ENCODE measurements at places on chromosomes 5 and 9. TPM values are rescaled to one million over a fixed set of nuclear protein-coding genes. Genes with fewer than 3 reads are reported as not detected.

Gene SPATA31E1
- total RNA-seq: not detected

Gene CCDC152
- total RNA-seq: 0.77 TPM

Gene LNPEP
- total RNA-seq: 53.0 TPM

Gene TAF11L12
- not detected for total RNA-seq

Gene PCDHGA8
- total RNA-seq: 9.1 TPM

Gene ARL15
- 20.5 TPM for total RNA-seq

Gene ACOT12
- total RNA-seq: not detected

Gene C9
- total RNA-seq: not detected

Gene IL5
- not detected for total RNA-seq

Gene GLIPR2
- total RNA-seq: 5.9 TPM

Gene TMEM141
- total RNA-seq: 74.2 TPM

Gene STOML2
- 150 TPM for total RNA-seq

Gene RMRP
- total RNA-seq: 16,495 TPM

Gene PIP5KL1
- not detected for total RNA-seq

Gene F12
- not detected for total RNA-seq

Gene ADAMTS2
- 4.3 TPM for total RNA-seq

Gene IFNA21
- not detected for total RNA-seq

Gene TRIM36
- 0.50 TPM for total RNA-seq

Gene PCDHGA4
- total RNA-seq: 8.4 TPM

Gene RLN1
- 0.35 TPM for total RNA-seq

Gene FUT7
- 0.17 TPM for total RNA-seq

Gene SPATA31D1
- total RNA-seq: not detected

Gene C1QTNF2
- 1.3 TPM for total RNA-seq

Gene TMEM215
- not detected for total RNA-seq

Gene GPR21
- 0.72 TPM for total RNA-seq

Gene IL3
- not detected for total RNA-seq

Gene SLCO4C1
- total RNA-seq: 0.17 TPM

Gene SAXO1
- total RNA-seq: not detected

Gene FREM1
- 2.7 TPM for total RNA-seq

Gene PCDHB5
- total RNA-seq: 3.1 TPM

Gene SH3TC2
- total RNA-seq: 15.7 TPM

Gene CTSL
- 135 TPM for total RNA-seq

Gene DPYSL3
- 19.5 TPM for total RNA-seq

Gene TGFBI
- 47.6 TPM for total RNA-seq

Gene GGTA1
- 28.3 TPM for total RNA-seq

Gene CCL28
- total RNA-seq: 0.55 TPM

Gene PHF24
- total RNA-seq: 0.10 TPM

Gene ANGPTL2
- 27.4 TPM for total RNA-seq

Data from left ventricle myocardium superior (tissue), 1 donor.